ENCODE measurements at places on chromosomes 12 and 14. TPM values are rescaled to one million over a fixed set of nuclear protein-coding genes. Genes with fewer than 3 reads are reported as not detected.

Gene DAAM1
- total RNA-seq: 7.4 TPM

Gene SLCO1B1
- total RNA-seq: not detected

Gene ZFYVE26
- 23.2 TPM for total RNA-seq

Gene RNASE7
- total RNA-seq: not detected

Gene BCL11B
- total RNA-seq: 254 TPM

Gene PIK3C2G
- total RNA-seq: not detected

Gene VWF
- not detected for total RNA-seq

Gene RPL41
- 5,865 TPM for total RNA-seq

Gene TAS2R20
- 1.0 TPM for total RNA-seq

Gene NFKBIA
- total RNA-seq: 977 TPM

Gene KRT82
- total RNA-seq: not detected

Gene KRT75
- not detected for total RNA-seq

Gene P3H3
- 2.5 TPM for total RNA-seq
